ENCODE measurements at places on chromosomes 5 and 9.

DNA sequence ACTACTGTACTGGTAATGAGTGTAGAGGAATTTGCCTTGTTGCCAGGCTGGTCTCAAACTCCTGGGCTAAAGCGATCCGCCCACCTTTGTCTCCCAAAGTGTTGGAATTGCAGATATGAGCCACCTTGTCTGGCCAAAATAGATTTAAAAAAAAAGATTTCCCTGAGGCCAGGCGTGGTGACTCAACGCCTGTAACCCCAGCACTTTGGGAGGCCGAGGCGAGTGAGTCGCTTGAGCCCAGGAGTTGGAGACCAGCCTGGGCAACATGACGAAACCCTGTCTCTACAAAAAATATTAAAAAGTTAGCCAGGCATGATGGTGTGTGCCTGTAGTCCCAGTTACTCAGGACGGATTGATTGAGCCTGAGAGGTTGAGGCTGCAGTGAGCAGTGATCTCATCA lies 62.5 kb downstream of the IPO11 start:
- ATAC-seq = no peak

GRCh38 chr5:160903076-160903475 lies 51.1 kb upstream of the ATP10B start:
- no peak for ATAC-seq

- ATAC-seq = no peak
Observed at GRCh38 chr9:118521261-118521660, 817.1 kb downstream of the TLR4 start.

DNA sequence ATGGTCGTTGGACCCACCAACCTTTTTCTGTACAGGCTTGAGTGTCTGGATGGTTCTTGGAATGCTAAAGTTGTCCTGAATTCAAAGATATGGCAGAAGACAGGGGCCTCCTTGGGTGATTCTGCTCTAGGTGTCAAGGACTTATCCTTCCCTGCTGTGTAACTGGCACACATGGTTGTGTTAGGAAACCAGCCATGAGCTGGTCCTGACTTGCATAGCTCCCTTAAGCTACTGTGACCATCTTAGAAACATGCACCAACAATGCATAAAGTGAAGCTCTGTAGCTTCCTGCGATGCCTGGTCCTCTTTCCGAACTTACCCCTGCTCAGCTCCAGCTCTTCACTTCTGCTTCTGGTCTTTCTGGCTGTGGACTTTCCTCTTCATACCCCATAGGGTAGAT lies 224.6 kb downstream of the TLE4 start:
- ATAC-seq = no peak

GRCh38 chr9:92385953-92386352 lies 18.4 kb downstream of the OGN start:
- no peak for ATAC-seq

- ATAC-seq = no peak
Observed at GRCh38 chr5:102290004-102290403, 6.1 kb downstream of the SLCO4C1 start.
